ENCODE measurements at places on chromosomes 6 and 20.

DNA sequence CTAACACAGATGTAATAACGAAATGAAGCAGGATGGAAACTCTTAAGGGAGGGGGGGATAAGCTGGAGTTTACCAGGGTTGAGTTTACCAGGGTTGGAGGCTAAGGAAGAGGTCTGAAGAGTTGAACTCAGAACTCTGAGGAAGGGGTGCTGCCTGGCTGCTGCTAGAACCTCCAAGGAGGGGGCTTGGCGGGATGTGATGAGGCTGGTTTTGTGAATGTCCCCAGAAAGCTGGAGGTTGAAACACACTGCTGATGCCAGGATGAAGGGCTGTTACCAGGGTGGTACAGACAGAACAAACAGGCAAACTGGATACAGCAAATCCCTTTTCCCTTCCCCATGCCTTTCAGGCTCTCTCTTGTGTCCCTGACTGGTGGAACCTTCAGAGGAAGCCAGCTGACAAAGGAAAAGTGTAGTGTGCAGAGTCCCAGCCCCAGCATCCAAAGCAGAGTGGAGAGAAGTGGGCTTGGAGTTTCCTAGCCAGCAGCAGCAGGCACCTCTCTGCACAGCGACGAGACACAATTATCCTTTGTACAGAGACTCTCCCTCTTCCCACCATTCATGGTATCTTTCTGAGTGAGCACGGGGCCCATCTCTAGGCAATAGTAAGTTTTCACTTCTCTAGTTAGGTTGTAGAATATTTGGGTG lies 23.7 kb downstream of the UBE2V1 start:
- DNase-seq, result no peak

GRCh38 chr6:120116343-120116742 lies 766.8 kb upstream of the MAN1A1 start:
- DNase-seq, result no peak

GRCh38 chr6:148521158-148521557 lies 178.5 kb downstream of the SASH1 start:
- DNase-seq, result no peak

DNA sequence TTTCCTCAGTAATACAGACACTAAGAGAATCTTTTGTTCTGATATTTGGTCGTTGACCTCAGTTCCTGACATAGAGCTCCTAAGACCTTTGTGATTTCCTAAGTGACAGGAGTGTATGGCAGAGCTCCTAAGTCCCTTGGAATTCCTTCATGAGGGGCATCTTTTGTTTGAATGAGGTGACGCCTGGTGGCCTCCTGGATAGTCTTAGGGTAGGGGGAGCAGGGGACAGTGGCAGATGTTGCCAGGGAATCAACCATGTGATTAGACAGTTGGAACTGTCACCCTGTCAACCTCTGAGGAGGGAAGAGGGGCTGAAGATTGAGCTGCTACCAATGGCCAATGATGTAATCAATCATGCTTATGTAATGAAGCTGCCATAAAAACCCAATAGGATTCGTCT lies 67.0 kb downstream of the DST start:
- no peak for DNase-seq

DNA sequence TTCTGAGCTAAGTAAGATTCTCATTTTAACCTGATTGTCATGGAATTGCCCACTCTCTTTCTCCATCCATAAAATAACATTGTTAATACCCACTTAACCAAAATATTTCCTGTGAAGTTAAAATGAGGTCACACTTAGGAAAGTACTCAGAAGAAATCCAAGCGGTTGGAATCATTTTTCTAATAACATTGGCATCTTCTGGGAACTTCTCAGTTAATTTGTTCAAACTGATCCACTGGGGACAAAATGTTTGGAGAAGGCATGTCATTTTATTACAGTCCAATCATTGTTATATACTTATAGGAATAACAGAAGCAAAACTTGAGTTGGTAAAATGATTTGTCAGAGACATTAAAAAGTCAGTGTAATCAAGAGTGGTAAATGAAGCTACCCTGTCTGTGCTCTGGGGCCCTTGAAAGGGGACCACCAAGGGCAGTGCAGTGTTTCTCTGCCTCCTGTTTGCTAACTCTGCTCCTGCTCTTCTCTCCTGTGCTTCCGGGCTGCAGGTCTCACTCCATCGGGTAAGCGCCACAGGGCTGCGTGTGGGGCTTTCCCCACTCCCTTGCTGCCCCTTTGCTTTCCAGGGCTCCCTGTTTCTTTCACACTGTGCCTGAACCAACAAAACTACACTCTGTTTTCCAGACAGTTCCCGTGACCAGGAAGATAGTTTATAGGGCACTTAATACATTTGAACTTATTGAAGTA lies 50.1 kb downstream of the HDDC2 start:
- DNase-seq, result no peak

DNA sequence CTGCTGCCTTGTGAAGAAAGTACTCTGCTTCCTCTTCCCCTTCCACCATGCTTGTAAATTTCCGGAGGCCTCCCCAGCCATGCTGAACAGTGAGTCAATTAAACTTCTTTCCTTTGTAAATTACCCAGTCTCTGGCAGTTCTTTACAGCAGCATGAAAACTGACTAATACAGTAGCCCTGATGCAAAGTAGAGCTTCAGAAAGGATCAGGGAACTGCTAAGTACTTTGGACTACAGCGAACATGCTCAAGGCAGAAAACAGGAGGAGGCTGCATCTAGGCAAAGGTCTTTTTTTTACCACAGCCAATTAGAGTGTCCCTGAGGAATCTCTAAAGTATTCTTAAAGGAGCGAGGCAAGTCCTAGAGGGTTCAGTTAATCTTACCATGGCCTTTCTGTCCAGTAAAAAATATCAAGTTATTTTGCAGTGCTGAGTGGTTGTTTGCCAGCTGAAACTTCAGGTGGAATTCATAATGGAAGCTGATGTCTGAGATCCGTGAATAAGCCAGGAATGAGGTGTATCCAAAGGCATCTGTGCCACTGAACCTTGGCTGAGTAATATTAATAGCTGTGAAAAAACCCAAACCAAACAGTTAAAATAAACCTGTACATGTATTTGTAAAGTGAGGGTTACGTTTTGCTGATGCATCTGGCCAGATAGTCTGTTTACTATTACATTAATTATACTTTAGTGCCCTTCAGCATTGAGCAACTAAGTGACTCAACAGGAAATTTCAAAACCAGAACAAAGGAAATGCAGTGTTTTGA lies 170.4 kb downstream of the PHF3 start:
- DNase-seq, result no peak

DNA sequence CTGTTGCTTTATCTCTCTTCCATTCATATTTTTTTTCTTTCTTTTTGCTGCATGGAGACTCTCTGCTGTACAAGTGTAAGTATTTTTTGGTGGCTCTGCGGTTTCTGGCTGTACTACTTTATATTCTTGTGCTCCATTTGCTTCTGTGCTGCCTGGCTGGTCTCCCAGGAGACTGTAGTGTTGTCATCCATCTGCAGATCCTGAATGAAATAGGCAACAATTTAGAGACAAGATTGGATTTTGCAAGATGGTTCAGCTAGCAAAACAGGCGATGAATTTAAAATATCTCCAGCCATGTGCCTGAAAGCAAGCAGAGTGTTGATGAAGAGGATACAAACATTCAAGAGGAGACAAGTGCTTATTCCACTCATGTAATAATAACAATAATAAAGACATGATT lies 75.1 kb upstream of the SCGN start:
- no peak for DNase-seq

Data from activated naive CD4-positive, alpha-beta T cell treated with anti-CD3 and anti-CD28 coated beads, Interleukin-2, amount 10 ng/mL, durations not matched to agents 7 days and 5 days (primary cell).